NCI-H1436 treated with DMSO at 0.1 percent for 48 hours (cell line): ENCODE measurements at places on chromosomes 12 and 14.

- DNase-seq = no peak
Observed at GRCh38 chr14:105879503-105879866, 353.1 kb downstream of the TMEM121 start.

DNA sequence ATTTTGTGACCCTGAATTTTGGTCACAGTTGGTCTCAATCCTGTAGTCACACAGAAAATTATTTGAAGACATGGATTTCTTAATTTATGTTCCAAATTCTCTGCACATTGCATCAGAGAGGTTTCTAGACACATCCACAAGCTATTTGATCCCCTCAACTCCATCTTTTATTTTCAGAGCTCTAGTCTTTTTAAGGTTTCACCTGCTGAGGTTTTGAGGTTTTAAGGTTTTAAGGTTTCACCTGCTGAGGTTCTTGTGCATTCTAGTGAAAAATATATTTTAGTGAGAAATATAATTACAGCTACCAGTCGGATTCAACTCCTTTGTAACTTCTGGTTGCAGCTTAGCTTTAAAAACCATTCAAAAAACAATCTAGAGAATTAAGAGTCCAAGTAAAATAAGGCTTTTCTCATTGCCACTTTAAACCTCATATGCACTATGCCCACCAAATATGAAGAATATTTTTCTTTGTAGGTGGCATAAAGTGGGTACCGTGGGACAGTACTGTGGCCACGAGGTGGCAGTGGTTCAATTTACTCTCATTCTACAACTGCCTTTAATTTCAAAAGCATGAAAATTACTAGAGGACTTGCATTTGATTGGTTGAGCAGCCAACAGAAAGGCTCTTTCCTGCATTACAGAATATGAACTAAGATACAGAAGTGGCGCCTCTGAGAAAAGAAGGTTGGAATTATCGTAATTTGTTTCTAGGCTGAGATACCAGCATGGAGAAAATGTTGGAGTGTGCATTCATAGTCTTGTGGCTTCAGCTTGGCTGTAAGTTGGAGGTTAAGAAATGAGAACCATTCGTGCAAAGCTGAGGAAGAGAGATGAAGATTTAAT lies 366.5 kb upstream of the OR4E1 start:
- no peak for DNase-seq

- no peak for DNase-seq
Observed at GRCh38 chr12:66398931-66399910, 96.9 kb downstream of the HELB start.

DNA sequence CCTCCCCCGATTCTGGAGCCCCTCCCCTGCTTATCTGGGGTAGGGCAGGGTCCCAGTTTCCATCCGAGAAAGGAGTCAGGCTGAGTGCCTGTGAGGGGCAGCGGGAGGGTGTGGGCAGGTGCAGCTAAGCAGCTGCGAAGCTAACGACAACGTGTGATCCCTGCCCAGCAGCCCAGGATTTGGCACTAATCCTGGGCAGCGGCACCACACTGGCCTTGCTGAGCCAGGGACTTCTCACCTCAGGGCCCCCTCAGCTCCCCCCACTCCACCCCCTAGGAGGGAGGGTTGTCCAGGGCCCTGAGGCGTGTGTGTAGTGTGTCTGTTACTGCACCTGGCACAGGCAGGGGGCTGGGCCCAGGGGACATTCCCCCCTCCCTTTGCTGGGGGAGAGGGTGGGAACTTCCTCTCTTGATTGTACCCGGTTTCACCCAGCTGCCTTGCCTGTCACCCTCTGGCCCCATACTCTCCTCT lies 1.8 kb downstream of the SMIM41 start:
- DNase-seq = peak; percentile 48
